ENCODE measurements at places on chromosomes 2 and 18.

DNA sequence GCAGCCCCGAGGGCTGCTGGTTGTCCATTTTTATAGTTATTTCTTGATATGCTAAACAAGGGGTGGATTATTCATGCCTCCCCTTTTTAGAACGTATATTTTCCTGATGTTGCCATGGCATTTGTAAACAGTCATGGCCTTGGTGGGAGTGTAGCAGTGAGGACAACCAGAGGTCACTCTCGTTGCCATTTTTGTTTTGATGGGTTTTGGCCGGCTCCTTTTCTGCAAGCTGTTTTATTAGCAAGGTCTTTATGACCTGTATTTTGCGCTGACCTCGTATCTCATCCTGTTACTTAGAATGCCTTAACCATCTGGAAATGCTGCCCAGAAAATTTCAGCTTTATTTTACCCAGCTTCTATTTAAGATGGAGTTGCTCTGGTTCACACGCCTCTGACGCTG lies 825.8 kb upstream of the CDH2 start:
- DNase-seq, result no peak

DNA sequence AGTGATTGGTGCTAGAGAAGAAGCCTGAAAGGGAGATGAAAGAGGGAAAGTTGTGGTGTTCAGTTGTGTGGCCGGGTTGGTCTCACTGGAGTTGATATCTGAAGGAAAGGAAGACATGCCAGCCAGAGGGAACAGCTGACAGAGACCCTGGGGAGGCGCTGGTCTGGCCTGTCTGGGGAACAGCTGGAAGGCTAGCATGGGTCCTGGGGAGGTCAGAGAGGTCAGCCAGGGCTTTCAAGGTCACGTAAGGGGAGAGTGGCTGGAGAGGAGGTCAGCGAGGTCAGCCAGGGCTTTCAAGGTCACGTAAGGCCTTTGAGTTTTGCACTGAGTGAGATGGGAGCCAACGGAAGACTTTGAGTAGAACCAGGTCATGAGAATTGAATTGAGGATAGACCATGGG lies 11.0 kb downstream of the DYSF start:
- DNase-seq, result no peak

DNA sequence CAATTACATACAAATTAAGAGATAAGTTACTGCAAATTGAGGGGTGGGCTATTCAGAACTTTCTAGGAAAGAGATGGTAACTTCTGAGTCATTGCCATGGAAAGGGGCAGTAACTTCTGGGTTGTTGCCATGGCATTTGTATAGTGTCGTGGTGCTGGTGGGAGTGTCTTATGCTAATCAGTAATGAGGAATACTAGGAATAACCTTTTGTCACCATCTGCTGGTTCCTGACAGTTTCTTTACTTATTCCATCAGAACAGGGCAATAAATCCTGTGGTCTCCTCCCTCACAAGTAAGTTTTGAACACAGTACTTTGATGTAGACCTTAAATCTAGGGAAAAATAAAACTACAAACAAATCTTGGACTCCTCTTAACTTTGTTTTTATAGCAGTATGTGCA lies 435.4 kb downstream of the BCL11A start:
- DNase-seq, result peak; percentile 7

GRCh38 chr2:53881986-53882385 lies 22.2 kb upstream of the GPR75 start:
- no peak for DNase-seq

DNA sequence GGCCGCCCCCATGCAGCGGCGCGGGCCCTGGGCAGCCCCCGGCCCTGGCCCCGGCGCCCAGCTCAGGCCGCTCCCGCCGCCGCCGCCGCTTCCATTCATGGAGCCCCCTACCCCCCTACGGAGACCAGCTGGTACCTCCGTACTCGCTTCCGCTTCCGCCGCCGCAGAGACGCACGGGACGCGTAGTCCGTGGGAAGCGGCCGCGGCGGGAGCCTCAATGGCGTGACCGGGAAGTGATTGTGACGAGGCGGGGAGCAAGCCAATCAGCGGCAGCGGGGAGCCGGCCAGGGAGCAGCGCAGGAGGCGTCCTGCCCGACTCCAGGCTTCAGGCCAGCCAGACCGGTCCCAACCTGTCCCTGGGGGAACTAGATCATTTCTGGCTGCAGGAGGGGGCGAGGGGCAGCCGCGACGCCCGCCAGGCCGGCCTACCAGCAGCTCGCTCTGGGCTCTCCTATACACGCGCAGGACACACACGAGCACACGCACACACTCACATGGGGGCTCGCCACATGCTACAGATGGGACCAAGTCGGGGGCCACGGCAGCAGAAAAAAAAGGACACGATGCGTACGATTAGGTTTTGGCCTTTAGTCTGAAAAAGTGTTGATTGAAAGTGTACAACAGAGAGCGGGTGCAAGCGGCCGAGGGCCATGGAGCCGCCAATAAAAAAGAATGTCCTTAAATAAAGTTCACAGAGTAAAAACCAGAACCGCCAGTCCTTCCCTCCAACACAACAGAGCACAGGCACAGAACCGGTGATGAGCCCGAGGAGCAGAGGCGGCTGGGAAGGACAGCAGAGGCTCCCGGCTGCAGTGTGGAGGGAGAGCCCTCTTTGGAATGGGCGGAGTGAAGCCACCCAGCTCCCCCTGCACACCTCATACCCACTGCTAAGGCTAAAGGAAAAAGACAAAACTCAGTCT lies at the start of gene ZNF513:
ZNF513 (minus strand) TSS at position 109 of the 920 bp plus-strand sequence. CDS start 208 bp downstream, outside the sequence.
- DNase-seq, result no peak

DNA sequence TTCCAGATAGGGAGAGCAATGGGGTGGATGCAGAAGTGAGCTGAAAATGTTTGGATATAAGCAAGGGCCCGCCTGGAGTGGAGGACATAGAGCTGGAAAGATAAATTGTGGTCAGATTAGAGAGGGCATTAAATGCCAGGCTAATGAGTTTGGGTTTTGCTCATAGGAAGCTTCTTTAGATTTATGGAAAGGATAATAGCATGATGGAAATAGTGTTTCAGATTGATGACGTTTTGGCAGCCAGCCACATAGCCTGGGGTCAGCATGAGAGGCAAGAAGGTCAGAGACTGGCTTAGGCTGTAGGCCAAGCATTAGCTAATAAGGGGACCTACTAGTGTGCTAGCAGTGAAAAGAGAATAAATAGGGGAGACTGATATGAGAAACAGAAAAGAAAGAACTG lies 321.6 kb downstream of the STK39 start:
- no peak for DNase-seq

- DNase-seq, result no peak
Measured at GRCh38 chr2:46197672-46198071, 99.5 kb upstream of the EPAS1 start.

GRCh38 chr2:66364495-66365333 lies 70.2 kb upstream of the MEIS1 start:
- DNase-seq, result peak; percentile 27

- no peak for DNase-seq
Measured at GRCh38 chr2:109176928-109177327, 47.9 kb downstream of the SH3RF3 start.

GRCh38 chr2:46126571-46126970 lies 170.6 kb upstream of the EPAS1 start:
- DNase-seq, result no peak

GRCh38 chr2:121529439-121530211 lies 1.1 kb upstream of the RNU4ATAC start:
- no peak for DNase-seq

DNA sequence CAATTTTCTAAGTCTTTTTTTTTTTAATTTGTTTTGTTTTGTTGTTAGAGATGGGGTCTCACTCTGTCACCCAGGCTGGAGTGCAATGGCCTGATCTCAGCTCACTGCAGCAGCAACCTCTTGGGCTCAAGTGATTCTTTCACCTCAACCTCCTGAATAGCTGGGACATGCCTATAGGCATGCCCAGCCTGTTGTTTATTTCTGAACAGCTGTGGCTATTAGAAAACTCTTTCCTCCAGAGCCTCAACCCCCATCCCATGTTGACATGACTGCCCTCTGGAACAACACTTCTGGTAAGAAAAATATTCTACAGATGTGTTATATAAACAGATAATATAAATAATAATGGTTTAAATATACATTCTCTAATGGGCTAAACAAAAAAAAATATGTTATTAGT lies 44.4 kb upstream of the TWSG1 start:
- no peak for DNase-seq

GRCh38 chr2:202122980-202123720 lies 50.1 kb downstream of the KIAA2012 start:
- DNase-seq, result no peak

DNA sequence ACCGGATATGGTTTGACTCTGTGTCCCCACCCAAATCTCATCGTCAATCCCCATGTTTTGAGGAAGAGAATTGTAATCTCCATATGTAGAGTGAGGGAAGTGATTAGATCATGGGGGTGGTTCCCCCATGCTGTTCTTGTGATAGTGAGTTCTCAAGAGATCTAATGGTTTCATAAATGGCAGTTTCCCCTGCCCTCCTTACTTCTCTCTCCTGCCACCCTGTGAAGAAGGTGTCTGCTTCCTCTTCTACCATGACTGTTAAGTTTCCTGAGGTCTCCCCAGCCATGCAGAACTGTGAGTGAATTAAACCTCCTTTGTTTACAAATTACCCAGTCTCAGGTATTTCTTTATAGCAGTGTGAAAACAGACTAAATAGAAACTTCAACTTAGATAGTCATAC lies 69.5 kb downstream of the SESTD1 start:
- DNase-seq, result no peak

DNA sequence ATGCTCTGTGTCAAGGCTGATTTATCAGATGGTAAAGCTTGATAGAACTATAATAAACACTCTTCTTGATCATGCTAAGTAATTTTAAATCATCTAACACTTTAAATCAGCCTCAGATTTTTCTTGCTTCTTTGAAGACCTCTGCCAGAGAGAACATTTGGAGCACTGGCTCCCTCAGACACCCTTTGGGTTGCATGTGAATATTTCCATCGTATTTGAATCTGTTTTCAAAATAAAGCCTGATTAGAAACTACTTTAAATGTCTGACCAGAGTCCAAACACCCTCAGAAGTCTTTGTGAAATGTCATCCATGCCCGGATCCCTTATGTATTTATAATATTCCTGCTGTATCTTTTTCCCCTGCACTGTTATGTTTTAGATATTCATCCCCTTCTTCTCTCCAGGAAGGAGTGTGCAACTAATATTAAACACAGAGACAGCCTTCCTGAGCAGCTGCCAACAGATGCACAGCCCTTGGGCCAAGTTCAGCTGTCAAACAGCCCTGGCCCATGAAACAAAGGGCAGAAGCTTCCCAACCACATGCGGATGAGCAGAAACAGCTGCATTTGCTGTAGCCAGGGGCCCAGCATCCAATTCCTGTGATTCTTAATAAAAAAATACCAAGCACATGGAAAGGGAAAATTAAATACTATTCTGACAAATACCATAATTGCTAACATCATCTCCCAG lies 46.5 kb downstream of the DPP10 start:
- no peak for DNase-seq

- no peak for DNase-seq
Measured at GRCh38 chr2:132477962-132478361, 61.4 kb downstream of the GPR39 start.

DNA sequence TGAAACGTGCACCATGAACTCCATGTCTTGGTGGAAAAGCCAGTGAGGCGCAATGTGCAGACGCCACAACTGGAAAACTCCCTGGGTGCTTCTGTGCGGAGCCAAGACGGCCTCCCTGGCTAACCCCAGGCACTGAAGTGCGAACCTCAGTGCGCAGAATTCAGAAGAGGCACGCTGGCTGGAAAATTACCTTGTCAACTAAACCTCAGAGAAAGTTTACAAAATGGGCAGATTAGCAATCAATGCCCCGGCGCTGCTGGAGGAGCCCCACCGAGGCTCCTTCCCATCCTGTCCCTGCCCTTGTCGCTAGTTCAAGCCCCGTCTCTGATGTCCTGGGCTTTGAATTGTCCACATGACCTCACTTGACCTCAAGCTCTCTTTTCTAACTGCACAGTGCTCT lies 22.2 kb downstream of the SNORC start:
- DNase-seq, result no peak

DNA sequence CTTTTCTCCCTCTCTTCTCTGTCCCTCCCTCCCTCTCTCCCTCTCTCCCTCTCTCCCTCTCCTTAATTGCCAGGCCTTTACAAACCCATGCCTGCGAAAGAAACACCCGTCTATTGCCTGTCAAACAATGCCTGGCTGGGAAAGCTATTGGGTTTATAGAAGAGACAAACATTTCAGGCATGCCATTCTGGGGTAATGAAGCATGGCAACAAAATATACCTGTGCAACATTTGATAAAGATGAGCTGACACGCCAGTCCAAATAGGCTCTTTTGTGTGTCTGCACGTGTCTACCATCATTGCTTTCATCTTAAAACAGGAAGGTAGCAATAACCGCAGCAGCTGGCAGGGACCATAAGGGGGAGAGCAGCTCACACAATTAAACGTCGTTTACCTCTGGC lies 282.1 kb downstream of the ZNF516 start:
- DNase-seq, result no peak

- DNase-seq, result peak; percentile 99
Measured at GRCh38 chr2:167140767-167141166, 252.5 kb downstream of the XIRP2 start.

- DNase-seq, result no peak
Measured at GRCh38 chr2:19887510-19887909, 14.3 kb downstream of the TTC32 start.

DNA sequence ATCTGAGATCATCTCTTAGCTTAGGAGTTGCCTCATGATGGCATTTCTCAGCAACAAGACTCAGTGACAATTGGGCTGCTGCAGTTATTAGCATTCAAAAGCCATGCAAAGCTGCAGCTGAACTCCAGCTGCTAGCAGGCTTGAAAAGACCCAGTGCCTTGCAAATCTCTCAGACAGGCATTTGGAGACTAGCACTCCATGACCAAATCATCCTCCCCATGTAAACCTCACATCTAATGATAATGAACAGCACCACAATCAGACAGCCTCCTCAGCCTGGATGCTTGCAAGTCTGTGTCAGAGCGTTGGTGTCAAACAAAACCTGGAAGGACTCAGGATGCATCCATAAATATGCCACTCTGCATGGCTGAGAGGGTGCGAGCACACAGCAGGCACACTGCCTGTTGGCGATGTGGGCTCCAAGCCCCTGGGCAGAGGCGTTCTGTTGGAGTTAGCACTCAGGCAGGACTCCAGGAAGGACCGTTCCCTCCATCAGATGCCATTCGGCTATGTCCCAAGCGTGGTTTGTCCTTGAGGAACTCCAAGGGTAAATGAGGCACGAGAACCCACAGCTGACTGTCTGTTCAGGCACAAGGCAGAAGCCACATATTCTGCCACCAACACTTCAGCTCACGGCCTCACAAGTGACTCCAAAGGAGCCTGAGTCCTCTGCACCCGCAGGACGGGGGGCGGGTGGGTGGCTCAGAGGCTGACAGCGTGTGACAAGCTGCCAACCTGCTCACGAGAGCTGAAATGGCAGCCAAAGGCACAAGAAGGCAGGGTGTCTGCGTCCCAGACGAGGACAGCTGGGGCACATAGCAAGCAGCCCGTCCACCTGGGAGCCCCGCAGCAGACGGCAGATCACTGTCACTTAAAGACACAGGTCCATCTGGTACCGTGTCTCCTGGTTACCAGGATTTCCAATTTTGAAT lies 183.8 kb downstream of the MYT1L start:
- DNase-seq, result no peak

- no peak for DNase-seq
Measured at GRCh38 chr18:25180973-25181548, 170.9 kb downstream of the ZNF521 start.

GRCh38 chr2:166916987-166917386 lies 28.7 kb downstream of the XIRP2 start:
- DNase-seq, result no peak

GRCh38 chr2:198873503-198874471 lies 584.0 kb downstream of the SATB2 start:
- DNase-seq, result no peak

All from epithelial cell of proximal tubule (primary cell).